Progenitor cell of endocrine pancreas (in vitro differentiated cells): ENCODE measurements at places on chromosomes 1 and 21.

DNA sequence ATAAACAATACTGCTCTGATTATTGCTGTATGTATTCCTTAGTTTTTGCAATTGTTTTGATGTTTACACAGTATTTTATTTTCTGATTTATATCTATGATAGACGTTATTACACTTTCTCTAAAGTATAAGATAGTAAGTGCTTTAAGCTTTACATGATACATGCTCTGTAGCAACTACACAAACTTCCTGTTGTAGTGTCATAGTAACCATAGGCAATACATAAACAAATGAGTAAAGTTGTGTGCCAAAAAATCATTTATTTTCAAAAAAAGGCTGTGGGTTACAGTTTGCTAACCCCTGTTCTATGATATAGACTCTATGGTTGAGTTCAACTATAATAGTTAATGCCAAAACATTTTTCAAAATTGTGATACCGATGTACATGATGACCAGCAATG lies 1156.4 kb downstream of the AMY1C start:
- no peak for DNase-seq

- peak; percentile 35 for DNase-seq
These were observed 39.9 kb downstream of the F5 start for GRCh38 chr1:169546087-169546995.

DNA sequence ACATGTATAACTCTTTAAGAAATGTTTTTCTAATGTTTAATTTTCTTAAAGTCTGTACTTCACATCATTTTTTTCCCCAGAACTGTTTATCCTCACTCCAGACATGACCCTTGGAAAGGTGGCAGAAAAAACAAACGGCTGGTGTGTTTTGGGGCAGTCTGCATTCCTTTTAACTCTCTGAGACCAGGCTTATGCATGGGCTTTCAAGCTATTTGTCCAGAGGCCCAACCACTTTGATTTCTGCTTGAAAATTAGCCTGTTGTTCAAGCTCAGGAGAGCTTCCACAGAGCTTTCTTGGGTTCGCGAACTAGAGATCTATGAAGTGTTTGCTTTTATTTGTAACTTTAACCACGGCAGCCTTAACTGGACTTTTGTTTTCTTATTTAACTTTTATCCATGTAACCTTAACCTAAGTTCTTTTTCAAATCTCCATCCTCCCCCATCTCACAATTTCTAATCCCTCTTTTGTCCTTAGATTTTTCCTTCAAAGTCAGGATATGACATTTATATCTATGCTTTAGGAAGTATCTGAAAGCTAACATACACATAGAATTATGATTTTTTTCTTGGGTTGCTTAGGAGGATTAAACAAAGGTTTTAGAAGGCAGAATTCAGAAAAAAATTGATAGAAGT lies 111.8 kb downstream of the FGGY start:
- DNase-seq: no peak

DNA sequence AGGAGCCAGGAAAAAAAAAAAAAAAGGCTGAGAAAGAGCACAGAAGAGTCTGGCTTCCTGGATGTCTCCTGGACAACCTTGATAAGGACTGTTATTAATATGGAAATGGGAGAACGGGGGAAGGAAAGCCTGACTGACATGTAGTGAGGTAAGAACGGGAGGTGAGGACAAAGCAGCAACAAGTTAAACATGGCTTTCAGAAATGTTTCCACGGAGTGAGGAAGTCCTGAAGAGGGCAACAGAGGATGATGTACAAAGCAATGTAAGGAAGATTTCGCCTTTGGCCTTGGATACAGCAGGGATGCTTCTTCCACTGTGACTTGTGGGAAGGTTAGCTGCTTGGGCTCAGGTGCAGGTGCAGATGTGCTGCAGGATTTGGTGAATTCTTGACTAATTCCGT lies 11.9 kb upstream of the NIBAN1 start:
- DNase-seq: no peak

GRCh38 chr1:111221633-111222291 lies 5.8 kb upstream of the CHI3L2 start:
- no peak for DNase-seq

DNA sequence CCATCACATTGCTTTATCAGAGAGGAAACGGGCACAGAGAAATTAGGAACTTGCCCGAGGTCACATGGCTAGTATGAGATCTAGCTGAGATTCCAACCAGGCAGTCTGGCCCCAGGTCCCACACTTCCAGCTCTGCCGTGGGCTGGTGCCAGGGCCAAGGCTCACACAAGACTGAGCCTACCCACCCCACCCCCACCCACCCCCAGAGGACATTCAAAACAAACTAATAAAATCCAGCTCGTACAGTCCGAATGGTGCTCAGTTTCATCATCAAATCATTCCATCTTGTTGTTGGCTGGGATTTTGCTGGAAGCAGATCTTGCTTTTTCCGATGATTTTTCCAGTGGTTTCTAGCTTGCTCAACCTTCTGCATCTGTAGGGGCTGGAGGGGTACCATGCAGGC lies 27.9 kb downstream of the MATN1 start:
- DNase-seq: no peak

GRCh38 chr1:20760322-20760721 lies 26.8 kb downstream of the HP1BP3 start:
- DNase-seq: no peak

DNA sequence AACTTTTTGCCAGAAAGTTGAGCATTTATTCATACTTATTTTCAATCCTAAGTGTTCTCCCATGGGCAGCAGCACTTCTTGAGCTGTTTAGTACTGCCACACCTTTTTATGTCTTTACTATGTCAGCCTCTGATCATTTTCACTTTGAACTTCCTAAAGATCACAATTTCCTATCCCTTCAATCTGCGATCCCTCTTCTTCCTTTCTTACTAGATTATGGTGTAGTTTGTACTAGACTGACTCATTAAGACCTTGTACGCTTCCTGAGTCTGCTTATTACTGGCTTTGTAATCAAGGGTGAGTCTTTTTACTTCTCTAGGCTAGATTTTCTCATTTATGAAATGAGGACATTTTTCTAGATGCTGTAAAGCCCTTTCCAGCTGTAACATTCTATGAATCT lies 55.1 kb downstream of the LRIG2 start:
- no peak for DNase-seq

DNA sequence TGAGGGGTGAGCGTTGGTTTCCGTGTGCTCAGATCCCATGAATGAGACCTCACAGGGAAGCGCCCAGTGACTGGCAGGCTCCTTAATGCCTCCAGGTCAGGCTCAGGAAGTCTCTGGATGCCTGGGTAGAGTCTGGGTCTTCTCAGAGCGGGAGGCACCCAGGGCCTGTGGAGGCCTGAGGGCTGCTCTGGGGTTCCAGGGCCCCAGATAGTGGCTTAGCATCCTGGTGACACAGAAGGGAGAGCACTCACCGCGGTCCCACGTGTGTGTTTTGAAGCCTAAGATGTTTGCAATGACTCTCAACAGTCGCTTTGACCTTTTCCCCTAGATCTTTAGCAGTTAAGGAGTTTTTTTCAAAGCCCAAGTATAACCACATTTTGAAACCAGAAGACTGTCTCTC lies 25.0 kb downstream of the PRMT2 start:
- no peak for DNase-seq

GRCh38 chr1:1449099-1449739 lies at the start of gene ATAD3C:
TSS of gene ATAD3C (plus strand) at chr1:1449689. CDS start at chr1:1450684, 995 bp downstream.
- DNase-seq: no peak

- DNase-seq: no peak
These were observed 22.1 kb upstream of the FAM20B start for GRCh38 chr1:179003512-179004066.

- no peak for DNase-seq
These were observed 14.0 kb upstream of the FAAP20 start for GRCh38 chr1:2208309-2209239.

DNA sequence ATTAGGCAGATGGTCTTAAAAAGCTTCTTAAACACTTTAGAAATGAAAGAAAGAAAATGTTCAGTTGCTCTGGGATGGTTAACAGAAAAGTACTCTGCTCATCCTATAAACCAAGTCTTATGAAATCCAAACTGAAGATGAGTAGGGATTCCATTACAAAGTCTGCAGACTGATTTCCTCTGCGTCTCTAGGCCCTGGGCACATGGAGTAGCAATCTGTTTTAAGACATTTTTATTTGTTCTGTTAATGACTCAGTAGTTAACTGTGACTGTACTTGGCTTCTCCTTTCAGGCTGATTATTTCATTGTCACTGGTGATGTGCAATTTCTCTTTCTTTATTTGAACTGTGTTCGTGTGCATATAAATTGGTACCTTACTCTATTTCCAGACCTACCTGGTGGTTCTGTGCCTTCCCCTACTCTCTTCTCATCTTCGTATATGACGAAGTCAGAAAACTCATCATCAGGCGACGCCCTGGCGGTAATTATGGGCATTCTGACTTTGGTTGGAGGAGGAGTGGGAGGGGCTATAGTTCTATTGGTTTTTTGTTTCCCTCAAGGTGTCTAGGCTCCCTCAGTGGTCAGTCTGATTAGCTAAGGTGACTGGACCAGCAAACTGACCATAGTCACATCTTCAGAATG lies 30.6 kb downstream of the ATP1A1 start:
- DNase-seq: no peak
